Retina (tissue), 1 donor: ENCODE measurements at places on chromosomes 12 and 14.

- no peak for DNase-seq
Observed at GRCh38 chr12:101995684-101996083, 66.1 kb downstream of the WASHC3 start.

- peak; percentile 3 for DNase-seq
Observed at GRCh38 chr12:1839464-1839863, 19.1 kb downstream of the LRTM2 start.

GRCh38 chr12:124523071-124523470 lies 44.3 kb downstream of the NCOR2 start:
- no peak for DNase-seq

GRCh38 chr12:91983935-91984334 lies 161.7 kb downstream of the BTG1 start:
- DNase-seq, result no peak

DNA sequence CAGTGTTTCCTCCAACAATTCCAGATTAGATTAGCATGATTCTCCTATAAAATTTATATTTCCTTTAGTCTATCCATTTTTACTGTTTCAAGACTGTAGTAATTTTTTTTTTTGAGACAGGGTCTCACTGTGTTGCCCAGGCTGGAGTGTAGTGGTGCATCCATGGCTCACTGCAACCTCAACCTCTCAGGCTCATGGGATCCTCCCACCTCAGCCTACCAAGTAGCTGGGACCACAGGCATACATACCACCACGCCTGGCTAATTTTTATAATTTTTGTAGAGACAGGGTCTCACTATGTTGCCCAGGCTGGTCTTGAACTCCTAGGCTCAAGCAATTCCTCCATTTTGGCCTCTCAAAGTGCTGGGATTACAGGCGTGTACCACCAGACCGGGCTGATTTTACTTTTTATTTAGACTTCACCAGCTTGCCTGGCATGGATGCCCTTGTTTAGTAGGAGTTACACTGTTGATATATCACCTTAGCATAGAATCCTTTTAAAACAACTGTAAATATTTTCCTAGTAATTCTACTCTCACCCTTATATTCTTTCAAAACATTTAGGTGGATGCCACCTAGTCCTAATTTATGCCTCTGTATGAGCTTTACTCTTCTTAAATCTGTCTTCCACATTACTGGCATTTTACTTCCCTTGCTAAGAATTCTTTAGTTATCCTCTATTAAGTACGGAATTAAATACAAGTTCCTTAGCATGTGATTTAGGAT lies 55.8 kb upstream of the LIMA1 start:
- DNase-seq, result no peak

- DNase-seq, result no peak
Observed at GRCh38 chr14:49134940-49135339, 451.2 kb downstream of the RPS29 start.

GRCh38 chr12:6332459-6332858 lies 9.4 kb downstream of the TNFRSF1A start:
- DNase-seq, result no peak
